ENCODE measurements at places on chromosomes 7 and 10.

DNA sequence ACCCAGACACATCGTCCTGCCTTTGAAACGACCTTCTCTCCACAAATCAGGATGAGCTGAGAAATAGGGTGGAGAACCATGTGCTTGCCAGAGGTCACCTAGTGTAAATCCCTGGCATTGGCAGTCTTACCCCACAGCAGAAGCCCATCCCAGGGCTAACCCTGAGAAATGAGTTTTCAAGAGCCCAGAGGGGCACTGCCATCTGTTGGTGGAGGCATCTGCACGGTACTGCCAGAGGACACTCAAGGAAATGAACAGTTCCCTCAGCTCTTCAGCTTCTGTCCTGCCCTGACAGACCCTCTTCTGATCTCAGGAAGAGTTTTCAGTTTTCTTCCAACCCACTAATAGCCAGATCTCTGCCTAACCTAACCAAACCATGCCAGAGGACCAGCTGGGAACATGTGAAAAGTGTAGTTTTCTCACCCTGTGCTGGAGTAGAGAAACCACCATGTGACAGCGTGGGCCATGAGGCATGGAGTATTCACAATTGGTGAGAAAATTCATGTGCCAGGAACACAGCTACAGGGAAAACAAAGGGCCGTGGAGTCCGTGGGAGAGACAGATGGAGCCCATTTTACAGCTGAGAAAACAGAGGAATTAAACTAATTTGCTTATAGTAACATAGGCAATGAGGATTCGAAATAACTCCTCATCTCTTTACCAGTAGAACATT, 37.7 kb upstream of the ITPRID1 start:
- DNase-seq: no peak

- DNase-seq: no peak
Observed at GRCh38 chr7:142615508-142615907, 133.8 kb upstream of the PRSS1 start.

DNA sequence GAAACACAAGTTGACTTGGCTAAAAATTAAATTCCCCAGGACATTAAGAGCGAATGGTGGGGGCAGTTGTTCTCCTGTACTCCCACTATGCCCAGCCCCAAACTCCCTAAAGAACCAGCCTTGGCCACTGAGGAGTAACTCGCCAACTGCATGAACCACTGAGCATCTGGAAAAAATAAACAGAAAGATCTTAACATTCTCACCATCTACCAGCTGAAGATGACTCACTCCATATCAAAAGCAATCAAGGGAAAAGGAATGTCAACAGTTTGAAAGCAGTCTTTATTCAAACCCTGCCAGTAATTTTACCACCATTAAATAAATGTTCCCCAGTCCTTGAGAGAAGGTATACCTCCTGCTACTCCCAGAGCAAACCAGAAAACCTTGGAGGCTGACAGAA, 45.4 kb downstream of the CTTNBP2 start:
- DNase-seq: no peak

GRCh38 chr10:60186315-60187071, 203.2 kb downstream of the ANK3 start:
- peak; percentile 50 for DNase-seq

GRCh38 chr10:71085689-71086438, 126.5 kb upstream of the UNC5B start:
- DNase-seq: no peak

All from pons (tissue), 1 donor.